ENCODE measurements at places on chromosomes 2 and 18.

GRCh38 chr2:234502285-234502918 lies 5.5 kb upstream of the ARL4C start:
- no peak for DNase-seq

- no peak for DNase-seq
Observed at GRCh38 chr18:76363436-76364120, 131.5 kb downstream of the ZNF516 start.

GRCh38 chr2:118013221-118013723 lies 598 bp downstream of the CCDC93 start:
- peak; percentile 12 for DNase-seq

GRCh38 chr2:25620077-25620476 lies 53.3 kb downstream of the DTNB start:
- DNase-seq, result no peak

- DNase-seq, result no peak
Observed at GRCh38 chr18:79782566-79783308, 15.0 kb upstream of the KCNG2 start.

Measured in stimulated activated CD8-positive, alpha-beta memory T cell treated with anti-CD3 and anti-CD28 coated beads, Interleukin-15, amount 100 ng/mL, for 4 hours (primary cell).